ENCODE measurements at places on chromosomes 1 and 21.
A peak's percentile ranks its signal among the peaks of the same experiment; 100 is the strongest.

GRCh38 chr1:169484683-169485430, 887 bp downstream of the SLC19A2 start:
- DNase-seq: no peak

DNA sequence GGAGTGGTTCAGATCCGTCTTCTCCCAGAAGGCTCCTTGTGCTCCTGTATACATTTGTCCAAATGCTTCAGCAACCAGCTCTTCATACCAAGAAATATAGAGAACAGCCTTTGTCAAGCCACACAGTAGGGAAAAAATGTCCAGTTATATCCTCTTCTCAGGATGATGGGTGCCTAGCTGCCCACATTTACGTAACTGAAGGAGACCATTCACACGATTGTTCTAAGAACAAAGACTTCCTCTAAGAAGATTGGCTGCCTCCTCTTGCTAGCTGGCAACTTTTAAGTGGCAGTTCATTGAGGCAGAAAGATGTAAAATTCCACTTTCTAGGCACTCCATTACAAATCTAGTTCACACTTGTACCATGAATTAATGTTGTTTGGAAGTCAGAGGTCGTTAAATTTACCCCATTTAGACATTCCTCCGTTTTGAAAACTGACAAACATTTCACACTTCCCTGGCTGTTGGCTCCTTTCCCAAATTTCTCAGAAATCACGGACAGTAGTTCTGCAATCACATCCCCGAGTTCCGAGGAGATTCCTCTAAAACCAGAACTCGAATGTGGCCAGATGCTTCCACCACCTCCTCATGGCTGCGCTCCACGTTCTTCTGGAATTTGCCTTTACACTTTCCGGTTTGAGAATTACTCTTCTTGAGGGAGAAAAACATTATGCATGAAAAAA, 45.6 kb upstream of the CSF1 start:
- peak; percentile 65 for DNase-seq

- DNase-seq: no peak
These were observed at the start of gene C1orf87 for GRCh38 chr1:60073605-60074278. Gene C1orf87 (minus strand): TSS chr1:60073770. CDS start chr1:60072643, 1,127 bp downstream.

GRCh38 chr1:172948457-172948856, 102.3 kb downstream of the TNFSF18 start:
- DNase-seq: peak; percentile 61

DNA sequence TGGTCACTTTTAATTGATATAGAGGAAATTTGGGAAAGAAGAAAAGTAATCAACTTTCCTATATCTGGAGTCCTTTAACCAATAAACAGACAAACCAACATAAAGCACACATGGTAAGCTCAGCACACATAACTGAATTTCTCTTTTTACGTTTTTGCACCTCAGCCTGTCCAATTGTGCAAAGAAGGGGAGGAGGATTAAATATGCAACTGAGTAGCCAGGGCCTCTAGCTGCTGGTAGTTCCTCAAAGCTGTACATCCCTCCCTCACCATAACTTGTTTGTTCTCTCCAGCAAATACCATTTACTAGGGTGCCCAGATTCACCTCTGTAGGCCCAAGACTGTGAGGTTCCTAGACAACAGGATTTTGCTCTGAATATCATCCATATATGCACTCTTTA, 25.4 kb downstream of the ST6GALNAC5 start:
- DNase-seq: no peak

DNA sequence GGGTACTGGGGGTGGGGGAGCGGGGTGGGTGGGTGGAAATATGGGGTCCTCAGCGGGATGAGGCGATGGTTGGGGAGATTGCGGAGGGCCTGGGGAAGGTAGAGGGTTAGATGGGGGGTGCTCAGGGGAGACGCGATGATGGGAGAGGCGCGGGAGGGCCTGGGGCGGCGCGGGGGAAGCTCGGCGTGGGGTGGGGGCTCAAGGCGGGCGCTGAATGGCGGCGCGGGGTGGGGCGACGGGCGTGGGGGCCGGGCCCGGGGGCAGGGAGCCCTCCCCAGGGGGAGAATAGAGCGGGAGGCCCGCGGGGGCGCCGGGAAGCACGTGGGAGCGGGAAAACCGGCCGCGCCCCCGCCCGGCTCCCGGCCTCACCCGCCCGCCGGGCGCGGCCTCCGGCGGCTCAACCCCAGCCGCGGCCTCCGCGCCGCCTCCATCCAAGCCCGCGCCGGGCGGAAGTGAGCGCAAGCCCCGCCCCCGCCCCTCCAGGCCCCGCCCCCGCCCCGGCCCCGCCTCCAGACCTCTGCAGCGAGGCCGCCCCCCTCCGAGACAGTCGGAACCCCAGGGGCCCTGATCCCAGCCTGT, at the start of gene FAAP20:
TSS of gene FAAP20 (minus strand) at position 454 of the 579 bp plus-strand sequence. CDS start at position 431, 23 bp downstream.
- no peak for DNase-seq

DNA sequence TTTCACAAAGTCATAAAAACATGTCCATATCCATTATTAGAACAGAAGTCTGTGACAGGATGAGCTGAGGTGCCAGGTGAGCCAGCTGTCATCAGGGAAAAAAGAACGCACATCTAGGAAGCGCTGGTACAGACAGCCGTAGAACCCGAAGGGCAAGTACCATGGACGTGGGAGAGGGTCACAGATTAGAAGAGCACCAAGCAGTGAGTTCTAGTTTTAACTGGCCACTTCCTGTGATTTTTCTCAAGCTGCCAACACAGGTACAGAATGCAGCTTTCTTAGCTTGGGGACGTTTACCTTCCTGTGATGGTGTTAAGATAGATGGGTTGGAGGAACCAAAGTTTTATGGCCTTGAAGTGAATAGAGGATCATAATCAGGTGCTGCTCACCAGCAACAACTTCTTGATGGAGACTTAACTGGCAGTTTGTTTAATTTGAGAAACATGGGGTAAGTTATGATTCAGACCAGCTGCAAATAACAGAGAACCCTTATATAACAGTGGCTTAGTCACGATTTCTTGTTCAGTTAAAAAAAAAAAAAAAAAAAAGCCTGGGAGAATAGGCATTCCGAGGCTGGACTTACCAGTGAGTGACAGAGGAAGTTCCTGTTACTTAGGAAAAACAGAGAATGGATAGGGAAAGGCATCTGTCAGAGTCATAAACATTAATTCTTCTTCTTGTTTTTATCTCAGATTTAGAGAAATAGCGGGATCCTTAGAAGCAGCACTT, 30.9 kb downstream of the AGT start:
- peak; percentile 78 for DNase-seq

GRCh38 chr1:116311193-116311592, 61.9 kb upstream of the ATP1A1 start:
- DNase-seq: no peak

GRCh38 chr1:205438213-205439158, 16.6 kb upstream of the LEMD1 start:
- DNase-seq: no peak

DNA sequence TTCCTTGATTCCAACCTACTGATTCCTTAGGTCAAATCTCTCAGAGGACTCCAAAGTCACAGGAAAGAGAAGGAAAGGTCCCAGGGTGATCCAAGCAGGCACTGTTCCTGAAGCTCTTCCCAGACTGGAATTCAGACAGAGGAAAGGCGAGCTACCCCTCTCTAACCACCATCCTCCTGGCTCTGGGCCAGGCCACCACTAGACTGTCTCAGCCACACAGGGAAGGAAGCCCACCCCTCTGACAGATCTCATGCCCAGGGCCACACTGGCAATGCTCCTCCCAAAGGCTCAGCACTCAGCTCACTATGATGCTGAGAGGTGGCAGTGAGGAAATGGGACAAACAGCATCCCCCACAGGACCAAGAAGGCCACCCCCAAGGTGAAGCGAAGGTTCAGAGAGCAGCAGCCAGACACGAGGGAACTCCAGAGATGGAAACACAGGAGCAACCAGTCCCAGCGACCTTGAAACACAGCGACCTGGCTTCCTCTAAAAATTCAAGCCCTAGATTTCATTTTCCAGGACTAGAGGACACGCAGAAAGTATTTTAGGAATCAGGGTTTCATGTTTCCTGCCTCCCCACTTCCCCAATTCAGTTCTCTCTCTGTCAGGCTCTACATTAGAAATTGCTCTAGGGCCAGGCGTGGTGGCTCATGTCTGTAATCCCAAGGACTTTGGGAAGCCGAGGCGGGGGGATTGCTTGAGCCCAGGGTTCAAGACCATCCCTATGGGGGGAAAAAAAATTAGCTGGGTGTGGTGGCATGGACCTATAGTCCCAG, 18.8 kb downstream of the PIK3C2B start:
- no peak for DNase-seq

DNA sequence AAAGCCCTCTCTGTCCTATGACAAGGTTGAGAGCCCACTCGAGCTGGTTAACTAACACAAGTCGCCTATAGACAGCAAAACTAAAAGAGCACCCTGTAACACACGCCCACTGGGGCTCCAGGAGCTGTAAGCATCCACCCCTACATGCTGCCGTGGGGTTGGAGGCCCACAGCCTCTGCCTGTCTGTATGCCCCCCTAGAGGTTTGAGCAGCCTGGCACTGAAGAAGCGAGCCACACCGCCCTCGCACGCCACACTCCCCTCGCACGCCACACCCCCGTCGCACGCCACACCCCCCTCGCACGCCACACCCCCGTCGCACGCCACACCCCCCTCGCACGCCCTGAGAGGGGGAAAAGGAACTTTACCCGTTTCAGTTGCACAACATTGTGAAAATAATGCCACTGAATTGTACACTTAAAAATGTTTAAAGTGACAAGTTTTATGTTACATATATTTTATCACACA, 13.2 kb upstream of the HMGCL start:
- no peak for DNase-seq

DNA sequence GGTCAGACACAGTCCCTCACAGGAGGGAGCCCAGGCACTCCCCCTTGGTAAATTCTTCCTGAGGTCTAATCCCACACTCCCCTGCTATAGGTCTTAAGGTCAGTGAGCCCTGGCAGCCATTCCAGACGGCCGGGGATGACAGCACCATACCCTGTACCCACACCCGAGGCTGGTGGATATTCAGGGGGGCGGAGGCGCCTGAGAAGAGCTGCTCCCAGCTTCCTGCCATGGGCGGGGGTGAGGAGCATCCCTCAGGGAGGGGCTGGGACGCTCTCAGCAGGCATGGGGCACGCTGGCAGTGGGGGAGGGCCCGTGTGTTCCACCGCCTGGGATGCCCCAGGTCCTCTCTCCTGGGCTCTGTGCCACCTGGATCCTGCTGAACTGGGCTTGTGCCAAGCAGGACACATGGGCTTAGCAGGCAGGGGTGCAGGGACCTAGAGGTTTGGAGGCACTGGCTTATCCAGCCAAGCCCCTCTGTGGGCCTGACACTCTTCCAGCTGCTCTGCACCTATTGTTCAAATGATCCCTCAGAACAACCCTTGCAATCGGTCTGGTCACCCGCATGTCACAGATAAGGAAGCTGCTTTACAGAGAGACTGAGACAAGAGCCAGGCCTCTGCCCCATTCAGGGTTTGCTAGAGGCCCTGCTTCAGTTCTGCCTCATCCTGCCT, 5.7 kb upstream of the ADGRB2 start:
- DNase-seq: no peak

GRCh38 chr1:38586993-38587646, 272.5 kb downstream of the RRAGC start:
- no peak for DNase-seq

DNA sequence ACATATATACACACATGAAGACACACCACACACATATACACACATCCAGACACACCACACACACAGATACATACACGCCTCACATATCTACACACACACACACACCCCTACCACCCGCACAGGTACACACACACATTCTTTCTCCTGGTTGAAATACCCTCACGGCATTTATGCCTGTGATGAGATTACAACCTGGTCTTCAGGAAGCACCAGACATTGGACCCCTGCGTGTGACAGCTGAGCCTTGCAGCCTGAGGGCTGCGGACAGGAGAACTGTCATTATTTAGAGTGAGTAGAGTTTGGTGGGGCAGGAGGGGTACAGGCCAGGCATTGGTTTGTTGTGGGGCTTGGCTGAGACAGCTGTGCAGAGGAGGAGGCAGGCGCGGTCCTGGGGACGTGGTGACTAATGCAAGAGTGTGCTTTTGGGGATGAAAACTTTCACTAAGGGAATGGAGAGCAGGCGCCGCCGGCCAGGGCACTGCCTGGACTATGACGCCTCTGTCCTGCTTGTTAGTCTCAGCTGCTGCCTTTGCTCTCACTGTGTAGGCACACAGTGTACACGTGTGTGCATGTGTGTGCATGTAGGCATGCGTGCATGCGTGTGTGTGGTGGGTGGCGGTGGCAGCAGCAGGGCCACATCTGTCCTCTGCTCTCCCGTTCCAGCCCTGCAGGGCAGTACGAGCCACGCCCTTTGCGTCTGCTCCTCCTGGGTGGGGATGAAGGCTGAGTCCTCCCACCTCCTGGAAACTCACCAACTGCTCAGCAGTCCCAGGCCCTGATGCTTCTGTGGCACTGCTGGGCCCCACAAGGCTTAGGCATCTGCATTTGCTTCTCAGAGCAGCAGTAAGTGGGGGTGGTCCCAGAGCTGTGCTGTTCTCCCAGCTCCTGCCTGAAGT, 57.6 kb downstream of the SPSB1 start:
- DNase-seq: no peak

GRCh38 chr21:40166291-40166843, 299.1 kb downstream of the PCP4 start:
- no peak for DNase-seq

GRCh38 chr1:47821760-47822159, 175.4 kb downstream of the TRABD2B start:
- no peak for DNase-seq

DNA sequence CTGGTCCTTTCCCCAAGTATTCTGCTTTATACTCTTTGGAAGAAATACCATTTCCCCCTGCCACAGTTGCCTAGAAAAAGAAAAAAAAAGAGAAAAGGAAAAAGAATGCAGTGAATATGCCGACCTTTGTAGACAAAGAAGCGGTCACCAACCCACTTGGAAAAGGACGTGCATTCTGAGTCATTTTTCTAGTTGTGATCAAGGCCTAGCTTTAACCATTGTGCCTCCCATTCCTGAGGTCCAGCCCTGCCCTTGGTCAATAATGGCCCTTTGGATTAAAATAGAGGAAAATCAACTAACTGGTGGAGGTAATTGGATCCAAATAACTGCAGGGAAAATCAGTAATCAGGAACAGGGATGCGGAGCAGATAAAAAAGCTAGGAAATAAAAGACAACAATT, 24.8 kb downstream of the S1PR1 start:
- no peak for DNase-seq

DNA sequence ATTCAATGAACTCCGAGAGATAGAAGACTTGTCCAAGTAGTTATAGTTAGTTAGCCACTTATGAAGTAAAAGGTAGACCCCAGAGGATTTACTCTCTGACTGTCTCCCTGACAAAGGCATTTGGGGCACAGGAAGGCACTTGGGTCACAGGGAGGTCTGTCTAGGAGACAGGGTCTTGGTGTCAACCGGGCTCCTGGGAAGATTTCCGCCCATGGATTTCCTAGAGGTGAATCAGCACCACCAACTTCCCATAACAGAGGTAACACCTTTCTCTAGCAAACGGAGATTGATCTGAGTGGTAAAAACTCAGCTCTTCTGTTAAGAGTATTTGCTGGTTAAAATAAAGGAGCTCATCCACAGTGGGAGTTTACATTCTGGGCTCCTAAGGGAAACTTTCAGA, 16.4 kb downstream of the CCN1 start:
- no peak for DNase-seq
